Activated T-helper 2 cell treated with anti-CD3 and anti-CD28 coated beads, Interferon-gamma antibody, Interleukin-2, Interleukin-4, amounts not matched to agents 10 μg/mL and 5 μg/mL and 100 μg/mL, durations not matched to agents 14 hours and 24 hours and 36 hours (primary cell): ENCODE measurements at places on chromosomes 7 and 10. TPM values are rescaled to one million over a fixed set of nuclear protein-coding genes. Genes with fewer than 3 reads are reported as not detected.

DNA sequence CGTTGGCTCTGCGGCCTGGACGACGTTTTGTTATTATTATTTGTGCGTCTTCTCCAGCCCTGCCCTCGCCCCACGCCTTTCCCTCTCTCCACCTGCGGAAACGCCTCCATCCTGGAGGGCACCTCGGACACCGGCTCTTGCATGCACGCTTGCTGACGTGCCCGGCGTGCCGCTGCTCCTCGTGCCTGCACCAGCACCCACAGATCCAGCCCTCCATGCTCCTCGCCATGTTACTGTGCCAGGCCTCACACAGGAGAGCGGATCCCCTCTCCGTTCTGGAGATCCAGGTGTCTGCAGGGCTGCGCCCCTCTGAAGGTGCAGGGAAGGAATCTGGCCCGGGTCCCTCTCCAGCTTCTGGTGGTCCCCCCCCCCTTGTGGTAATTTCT lies 373.9 kb upstream of the FOXK1 start:
- no peak for DNase-seq

DNA sequence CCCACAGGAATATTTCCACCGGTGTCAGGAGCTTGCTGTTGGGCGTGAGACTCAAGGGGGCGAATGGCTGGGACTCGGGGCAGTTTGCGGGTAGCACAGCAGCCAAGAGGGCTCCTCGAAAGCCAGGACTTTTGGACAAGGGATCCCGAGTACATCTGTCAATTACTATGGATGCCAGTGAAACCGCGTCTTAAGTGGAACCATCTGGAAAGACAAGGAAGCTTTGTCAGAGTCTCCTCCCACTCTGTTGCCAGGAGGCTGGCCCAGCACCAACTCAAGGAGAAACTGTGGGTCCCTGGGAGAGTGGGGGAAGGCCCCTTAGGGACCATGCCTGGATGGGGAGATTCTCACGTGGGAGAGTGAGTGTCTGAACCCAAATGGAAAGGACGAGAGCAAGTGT lies 57.1 kb downstream of the C10orf143 start:
- DNase-seq: no peak

DNA sequence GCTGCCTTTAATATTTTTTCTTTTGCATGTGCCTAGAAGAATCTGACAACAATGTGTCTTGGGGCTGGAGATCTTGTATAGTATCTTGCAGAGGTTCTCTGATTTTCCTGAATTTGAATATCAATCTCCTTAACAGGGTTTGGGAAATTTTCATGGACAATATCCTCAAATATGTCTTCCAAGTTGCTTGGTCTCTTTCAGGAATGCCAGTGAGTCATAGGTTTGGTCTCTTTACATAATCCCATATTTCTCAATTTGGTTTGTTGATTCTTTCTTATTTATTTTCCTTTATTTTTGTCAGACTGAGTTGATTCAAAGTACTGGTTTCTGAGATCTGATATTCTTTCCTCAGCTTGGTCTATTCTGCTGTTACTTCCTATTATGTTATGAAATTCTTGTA lies 208.7 kb upstream of the GLI3 start:
- DNase-seq: no peak

DNA sequence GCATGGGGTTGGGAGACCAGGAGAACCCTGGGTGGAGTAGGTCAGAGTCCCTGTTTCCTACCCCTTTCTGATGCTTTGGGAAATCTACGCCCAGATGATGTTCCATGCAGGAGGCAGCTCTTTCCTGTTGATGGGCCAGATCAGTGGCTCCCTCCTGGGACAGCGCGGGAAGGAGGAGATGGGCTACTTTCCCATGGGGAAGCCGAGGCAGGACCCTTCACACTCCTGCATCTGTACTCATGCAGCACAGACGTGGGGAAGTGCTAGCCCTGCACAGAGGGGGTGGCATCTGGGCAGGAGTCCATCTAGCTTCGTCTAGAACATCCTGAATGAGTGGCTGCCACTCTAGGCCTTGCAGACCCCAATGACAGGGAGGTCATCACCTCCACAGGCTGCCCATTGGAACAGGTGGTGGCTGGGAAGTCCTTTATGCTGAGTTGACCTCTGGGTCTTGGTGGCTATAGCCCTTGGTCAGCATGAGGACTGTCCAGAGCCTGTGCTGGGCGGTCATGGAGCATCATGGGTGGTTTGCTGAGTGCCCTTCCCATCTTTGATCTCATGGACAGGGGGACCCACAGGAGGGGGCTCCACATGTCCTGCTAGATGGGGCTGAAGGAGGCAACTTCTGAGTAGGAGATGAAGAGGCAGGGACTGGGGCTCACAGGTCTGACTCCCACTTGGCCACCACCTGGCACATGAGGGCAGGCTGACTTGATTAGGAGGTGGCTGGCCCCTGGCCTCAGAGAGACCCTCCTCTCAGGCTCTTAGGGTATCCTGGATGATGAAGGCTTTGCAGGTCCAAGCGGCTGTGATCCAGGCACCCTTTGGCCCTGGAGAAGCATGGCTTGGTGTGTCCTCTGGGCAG lies 24.6 kb downstream of the RAMP3 start:
- no peak for DNase-seq

GRCh38 chr7:47266799-47267198 lies 315.1 kb downstream of the TNS3 start:
- DNase-seq: no peak

- DNase-seq: no peak
Observed at GRCh38 chr10:54666192-54666591, 134.8 kb downstream of the PCDH15 start.

- DNase-seq: peak; percentile 87
Observed at GRCh38 chr7:99558306-99559174, at the start of gene ZNF655. Gene ZNF655, plus strand, starts transcription at chr7:99558642. Its CDS starts 1,918 bp downstream, at chr7:99560560.

DNA sequence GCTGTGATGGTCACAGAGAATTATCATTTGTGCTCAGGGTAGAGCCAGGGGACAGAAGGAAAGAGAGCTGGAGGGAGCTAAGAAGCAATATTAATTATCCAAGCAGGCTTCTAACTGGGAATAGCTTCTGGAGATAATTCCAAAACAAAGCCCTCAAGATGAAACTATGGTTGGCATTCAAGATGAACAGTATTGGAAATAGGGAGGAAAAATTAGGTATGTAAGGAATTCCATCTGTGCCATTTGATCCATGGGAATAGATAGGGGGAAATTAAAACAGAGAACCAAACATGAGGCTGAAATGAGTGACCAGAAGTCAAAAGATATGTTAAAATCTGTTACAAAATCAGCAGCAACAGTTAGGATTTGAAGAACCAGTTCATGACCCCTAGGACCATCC lies 75.3 kb downstream of the NDUFB2 start:
- no peak for DNase-seq

DNA sequence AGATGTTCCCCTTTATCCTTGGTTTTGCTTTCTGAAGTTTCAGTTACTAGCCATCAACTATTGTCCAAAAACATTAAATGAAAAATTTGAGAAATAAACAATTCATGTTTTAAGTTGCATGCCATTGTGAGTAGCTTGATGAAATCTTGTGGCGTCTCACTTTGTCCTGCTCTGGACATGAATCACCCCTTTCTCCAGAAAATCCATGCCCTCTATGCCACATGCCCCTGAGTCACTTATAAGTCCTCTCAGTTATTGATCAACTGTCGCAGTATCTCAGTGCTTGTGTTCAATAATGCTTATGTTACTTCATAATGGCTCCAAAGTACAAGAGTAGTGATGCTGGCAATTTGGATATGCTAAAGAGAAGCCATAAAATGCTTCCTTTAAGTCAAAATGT lies 208.0 kb upstream of the FERD3L start:
- no peak for DNase-seq

- DNase-seq: no peak
Observed at GRCh38 chr7:91946549-91946948, 5.9 kb downstream of the AKAP9 start.

DNA sequence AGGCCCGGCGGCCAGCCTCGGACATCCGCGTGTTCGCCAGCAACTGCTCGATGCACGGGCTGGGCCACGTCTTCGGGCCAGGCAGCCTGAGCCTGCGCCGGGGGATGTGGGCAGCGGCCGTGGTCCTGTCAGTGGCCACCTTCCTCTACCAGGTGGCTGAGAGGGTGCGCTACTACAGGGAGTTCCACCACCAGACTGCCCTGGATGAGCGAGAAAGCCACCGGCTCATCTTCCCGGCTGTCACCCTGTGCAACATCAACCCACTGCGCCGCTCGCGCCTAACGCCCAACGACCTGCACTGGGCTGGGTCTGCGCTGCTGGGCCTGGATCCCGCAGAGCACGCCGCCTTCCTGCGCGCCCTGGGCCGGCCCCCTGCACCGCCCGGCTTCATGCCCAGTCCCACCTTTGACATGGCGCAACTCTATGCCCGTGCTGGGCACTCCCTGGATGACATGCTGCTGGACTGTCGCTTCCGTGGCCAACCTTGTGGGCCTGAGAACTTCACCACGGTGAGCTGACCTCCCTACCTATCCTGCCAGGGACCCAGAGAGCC lies 656 bp downstream of the ASIC3 start:
- DNase-seq: no peak

DNA sequence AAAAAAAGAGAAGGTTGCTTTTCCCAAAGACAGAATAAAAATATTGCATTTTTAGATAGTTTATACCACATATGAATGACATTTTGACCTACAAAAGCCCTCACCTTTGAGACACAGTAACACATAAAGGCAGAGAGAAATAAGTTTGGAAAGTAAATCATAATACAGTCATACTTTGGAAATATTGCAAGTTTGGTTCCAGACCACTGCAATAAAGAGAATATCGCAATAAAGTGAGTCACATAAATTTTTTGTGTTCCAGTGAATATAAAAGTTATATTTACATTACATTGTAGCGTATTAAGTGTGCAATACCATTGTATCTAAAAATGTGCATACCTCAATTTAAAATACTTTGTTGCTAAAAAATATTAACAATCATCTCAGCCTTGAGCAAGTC lies 40.3 kb downstream of the CCDC71L start:
- no peak for DNase-seq

- no peak for DNase-seq
Observed at GRCh38 chr10:6061056-6061455, 1.1 kb downstream of the IL2RA start.

GRCh38 chr10:112986544-112987190 lies 36.6 kb downstream of the TCF7L2 start:
- no peak for DNase-seq

- DNase-seq: no peak
Observed at GRCh38 chr10:64658528-64658927, 1137.3 kb downstream of the REEP3 start.

GRCh38 chr7:121985476-121986030 lies 112.6 kb downstream of the PTPRZ1 start:
- no peak for DNase-seq

- DNase-seq: no peak
Observed at GRCh38 chr7:157516911-157517781, 180.3 kb downstream of the DNAJB6 start.

- no peak for DNase-seq
Observed at GRCh38 chr10:124975977-124976514, 34.1 kb downstream of the ZRANB1 start.

DNA sequence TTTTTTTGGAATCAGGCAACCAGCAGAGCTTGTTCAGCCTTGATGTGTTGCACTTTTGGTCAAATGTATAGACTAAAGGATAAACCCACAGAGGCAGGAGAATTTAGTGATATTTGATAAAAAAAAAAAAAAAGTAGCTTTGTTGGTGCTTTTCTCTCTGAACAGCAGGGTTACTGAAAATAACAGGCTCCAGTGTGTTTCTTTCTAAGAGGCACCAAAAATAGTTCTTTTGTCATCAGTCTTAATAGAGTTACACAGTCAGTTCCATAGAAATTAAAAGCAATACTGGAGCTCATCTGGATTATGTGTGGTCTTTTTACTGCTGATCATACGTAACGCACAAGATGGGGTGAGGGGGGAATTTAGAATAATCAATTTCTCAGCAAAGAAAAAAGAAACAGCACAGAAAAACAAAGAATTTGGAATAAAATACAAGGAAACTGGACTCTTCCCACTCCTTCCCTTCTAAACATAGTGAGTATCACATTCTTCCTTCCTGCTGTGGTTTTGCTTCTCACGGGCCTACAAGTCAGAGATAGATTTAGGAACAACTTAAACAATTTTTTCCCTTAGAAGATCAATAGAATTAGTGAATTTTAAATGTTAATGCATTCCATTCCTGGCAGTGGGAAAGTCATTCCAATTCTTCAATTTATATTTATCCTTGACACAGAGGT lies 178.8 kb upstream of the AKR1E2 start:
- no peak for DNase-seq

GRCh38 chr10:4219901-4220300 lies 434.9 kb upstream of the KLF6 start:
- no peak for DNase-seq

GRCh38 chr7:129777195-129777844 lies 165.8 kb downstream of the NRF1 start:
- no peak for DNase-seq

GRCh38 chr10:17213646-17214349 lies 12.3 kb upstream of the TRDMT1 start:
- DNase-seq: no peak

- no peak for DNase-seq
Observed at GRCh38 chr7:141154131-141154732, 80.4 kb downstream of the TMEM178B start.

Gene AKR1D1
- total RNA-seq: not detected in 2 replicates

Gene UCMA
- total RNA-seq: not detected in 2 replicates

Gene DDX56
- total RNA-seq: 131 and 135 TPM in 2 replicates

Gene BHLHA15
- 0.41 and 0.80 TPM in 2 replicates for total RNA-seq

Gene PLEKHS1
- total RNA-seq: not detected in 2 replicates

Gene SLC29A4
- 0.73 and 1.7 TPM in 2 replicates for total RNA-seq

Gene ADAM12
- total RNA-seq: 0.02 and 0.05 TPM in 2 replicates

Gene KCND2
- not detected in 2 replicates for total RNA-seq

Gene ACSL5
- 39.7 and 45.9 TPM in 2 replicates for total RNA-seq

Gene PTPN20
- 2.5 and 4.4 TPM in 2 replicates for total RNA-seq

Gene A1CF
- total RNA-seq: not detected in 2 replicates
